Prostate gland (tissue), 2 donors: ENCODE measurements at places on chromosomes 1 and 21. TPM values are rescaled to one million over a fixed set of nuclear protein-coding genes. Genes with fewer than 3 reads are reported as not detected.

Gene MED8
- total RNA-seq = 43.2 TPM

- H3K4me1 ChIP-seq = no peaks in the 10 kb centered on the region
- H3K27me3 ChIP-seq = no peaks in the 10 kb centered on the region
- H3K27ac ChIP-seq = no peak overlapping the region
- H3K36me3 ChIP-seq = no peaks in the 10 kb centered on the region
These were observed 44.6 kb downstream of the JAK1 start for GRCh38 chr1:64921771-64922170.

Gene TP73
- 15.1 TPM for total RNA-seq

Gene IQGAP3
- 3.0 TPM for total RNA-seq

Gene HAPLN2
- total RNA-seq = 6.1 TPM

Gene LCE1D
- not detected for total RNA-seq

GRCh38 chr21:45297869-45298268 lies 10.2 kb upstream of the POFUT2 start:
- H3K4me3 ChIP-seq = no peak overlapping the region
- peaks cover 5% of the 10 kb centered on the region for H3K4me1 ChIP-seq
- DNase-seq = no peak
- no peak overlapping the region for H3K27ac ChIP-seq
- H3K27me3 ChIP-seq = peaks cover 2% of the 10 kb centered on the region

Gene HES3
- not detected for total RNA-seq

- no peaks in the 10 kb centered on the region for H3K27me3 ChIP-seq
- DNase-seq = no peak
- H3K36me3 ChIP-seq = no peaks in the 10 kb centered on the region
These were observed 99.1 kb downstream of the CLEC20A start for GRCh38 chr1:178397678-178398077.
